ENCODE measurements at places on chromosomes 2 and 18.

GRCh38 chr2:64000630-64001381, 18.4 kb downstream of the VPS54 start:
- DNase-seq, result no peak

- DNase-seq, result no peak
These were observed 209.4 kb upstream of the TRIB2 start for GRCh38 chr2:12507295-12507694.

DNA sequence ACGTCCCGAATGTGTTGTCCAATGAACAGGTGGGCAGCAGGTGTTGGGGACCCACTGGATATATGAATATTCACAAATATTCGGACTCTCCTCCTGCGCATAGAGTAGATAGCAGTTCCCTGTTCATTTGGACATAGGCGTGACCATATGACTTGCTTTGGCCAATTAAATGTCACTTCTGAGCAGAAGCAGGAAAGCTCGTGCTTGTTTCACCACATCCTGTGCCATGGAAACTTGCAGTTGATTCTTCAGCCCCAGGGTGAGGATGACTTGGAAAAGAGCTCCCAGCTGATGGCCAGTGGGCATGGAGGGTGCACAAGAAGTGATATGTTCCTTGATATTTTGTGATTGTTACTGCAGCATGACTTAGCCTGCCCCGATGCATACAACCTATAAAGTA, 52.6 kb downstream of the PTPRM start:
- no peak for DNase-seq

DNA sequence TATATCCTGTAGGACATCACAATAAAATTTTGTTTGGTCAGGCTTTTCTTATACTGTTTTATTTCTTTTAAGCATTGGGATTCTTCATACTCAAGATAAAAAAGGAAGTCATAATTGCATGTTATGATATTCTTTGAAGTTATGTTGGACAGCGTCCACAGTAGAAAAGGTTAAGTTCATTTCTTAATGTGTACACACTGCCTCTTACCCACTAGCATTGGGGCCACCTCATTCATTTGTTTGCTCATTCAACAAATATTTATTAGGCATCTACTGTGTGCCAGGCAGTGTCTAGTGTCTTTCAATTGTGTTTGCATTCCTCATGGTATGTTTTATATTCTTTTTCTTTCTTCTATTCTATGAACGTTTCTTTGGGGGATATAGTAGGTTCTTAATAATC, 70.2 kb downstream of the PTPRM start:
- DNase-seq, result no peak

DNA sequence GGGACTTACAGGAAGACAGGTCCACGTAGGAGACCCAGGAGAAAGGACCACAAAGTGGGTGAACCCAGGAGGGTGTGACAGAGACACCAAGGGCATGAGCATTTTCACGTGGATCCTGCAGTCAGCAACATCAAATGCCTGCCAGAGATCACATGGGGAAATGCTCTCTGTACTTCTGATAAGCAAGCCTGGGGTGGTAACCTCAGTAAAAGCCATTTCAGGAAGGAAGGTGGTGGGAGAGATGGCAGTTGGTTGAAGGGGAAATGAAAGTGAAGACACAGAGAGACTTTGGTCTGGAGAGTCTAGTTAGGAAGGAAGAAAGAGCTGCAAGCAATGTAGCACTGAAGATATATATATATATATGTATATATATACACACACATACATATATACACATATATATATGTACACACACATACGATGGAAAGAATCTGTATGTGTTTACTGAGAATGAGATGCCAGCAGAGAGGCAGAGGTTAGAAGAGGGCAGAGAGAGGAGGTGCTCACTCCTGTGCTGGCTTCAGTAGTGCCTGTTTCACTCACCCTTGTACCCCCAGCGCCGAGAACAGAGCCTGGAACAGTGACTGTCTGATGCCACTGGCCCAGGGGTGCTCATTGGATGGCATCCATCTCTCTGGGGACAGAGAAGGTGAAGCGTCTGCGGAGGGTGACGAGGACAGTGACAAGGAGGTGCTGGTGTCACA, 314.9 kb downstream of the AFF3 start:
- no peak for DNase-seq

DNA sequence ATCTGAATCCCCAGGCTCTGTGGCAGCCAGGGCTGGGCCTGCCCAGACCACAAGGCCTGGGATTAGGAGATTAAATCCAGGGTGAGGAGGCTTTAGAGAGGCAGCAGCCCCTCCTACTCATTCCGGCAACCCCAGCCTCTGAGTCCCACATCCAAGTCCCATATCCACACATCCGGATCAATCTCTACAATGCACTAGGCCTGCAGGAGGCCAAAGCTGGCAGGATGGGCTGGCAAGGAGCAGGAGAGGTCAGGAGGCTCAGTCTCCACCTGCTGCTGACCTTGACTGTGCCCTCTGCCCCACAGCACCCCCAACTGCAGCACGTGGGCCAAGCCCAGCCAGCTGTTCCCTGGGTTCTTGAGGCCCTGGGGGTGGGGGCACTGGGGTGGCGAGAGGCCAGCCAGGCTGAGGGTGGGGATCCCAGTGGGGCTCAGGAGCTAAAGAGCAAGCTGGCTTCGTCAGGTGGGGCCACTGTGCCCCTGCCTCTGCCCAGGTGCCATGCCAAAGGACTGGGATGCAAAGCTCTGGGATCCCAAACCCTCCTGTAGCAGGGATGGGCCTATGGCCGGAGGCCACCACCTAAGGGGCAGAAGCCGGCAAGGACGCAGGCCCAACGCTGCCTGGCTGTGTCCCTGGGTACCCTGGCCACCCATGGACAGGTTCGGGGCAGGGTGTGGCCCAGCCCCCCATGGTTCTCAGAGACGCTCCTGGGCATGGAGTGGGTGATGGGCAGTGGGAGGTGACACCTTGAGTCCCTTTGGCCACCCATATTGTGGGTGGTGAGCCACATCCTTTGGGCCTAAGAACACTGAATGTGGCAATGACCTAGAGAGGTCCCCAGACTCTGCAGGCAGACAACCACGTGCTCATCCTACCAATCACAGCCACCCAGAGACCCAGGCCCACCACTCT, 3.2 kb downstream of the KIF1A start:
- DNase-seq, result no peak

GRCh38 chr2:126482582-126483464, 173.1 kb upstream of the GYPC start:
- DNase-seq, result no peak

- no peak for DNase-seq
These were observed 433.7 kb downstream of the MBD2 start for GRCh38 chr18:53790786-53791185.
